ENCODE measurements at places on chromosomes 3 and 15.
A peak's percentile ranks its signal among the peaks of the same experiment; 100 is the strongest.

DNA sequence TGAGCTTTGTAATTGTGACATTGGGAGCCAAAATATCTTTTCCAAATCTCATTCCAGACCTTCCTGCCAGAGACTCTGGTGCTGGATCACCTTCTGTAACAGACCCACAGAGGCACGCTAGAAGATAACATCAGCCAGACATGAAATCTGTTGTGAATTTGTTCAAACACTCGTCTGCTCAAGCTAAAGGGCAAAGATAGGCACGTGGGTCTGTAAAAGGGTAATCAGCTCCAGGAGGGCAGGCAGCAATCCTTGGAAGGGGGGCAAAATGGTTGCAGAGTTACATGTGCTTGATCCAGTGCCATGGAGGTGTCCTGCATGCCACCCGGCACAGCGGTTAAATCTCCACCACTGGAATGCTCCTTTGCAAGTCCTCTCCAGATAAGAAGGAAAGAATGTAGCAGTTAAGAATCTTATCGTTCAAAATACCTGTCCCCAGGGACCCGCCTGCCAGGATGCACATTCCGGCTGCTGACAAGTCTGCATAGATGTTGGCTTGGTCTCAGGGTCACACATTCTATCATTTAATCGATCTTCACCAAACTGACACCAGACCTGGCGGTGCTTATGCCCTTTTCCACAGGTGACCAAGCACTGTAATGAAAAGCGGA lies 74.8 kb downstream of the ADAMTS9 start:
- DNase-seq, result peak; percentile 66

DNA sequence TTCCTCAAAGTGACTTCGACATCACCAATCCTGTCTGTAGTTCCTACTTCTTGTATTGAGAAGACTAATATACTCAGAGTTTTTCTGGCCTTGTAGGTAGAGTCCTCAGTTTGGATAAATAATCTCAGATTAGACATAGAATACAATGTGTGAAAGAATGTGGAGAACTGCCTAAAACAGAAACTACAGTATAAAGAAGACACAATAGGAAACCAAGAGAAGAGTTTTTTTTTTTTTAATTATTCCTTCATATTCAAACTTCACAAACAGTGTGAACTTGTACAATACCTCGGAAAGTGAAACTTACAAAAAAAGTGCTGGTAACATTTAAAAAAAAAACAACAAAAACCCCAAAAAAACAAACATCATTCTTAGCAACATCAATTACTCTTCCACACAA lies 20.5 kb downstream of the TIGIT start:
- DNase-seq, result no peak

DNA sequence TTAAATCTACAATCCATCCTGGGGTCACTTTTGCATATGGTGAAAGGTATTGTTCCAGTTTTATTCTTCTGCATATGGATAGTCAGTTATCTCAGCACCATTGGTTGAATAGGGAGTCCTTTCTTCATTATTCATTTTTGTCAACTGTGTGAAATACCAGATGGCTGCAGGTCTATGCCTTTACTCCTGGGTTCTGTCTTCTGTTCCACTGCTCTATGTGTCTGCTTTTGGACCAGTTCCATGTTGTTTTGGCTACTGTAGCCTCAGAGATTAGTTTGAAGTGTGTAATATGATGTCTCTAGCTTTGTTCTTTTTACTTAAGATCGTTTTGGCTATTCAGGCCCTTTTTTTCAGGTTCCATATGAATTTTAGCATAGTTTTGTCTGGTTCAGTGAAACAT lies 795.8 kb downstream of the OTOL1 start:
- no peak for DNase-seq

GRCh38 chr15:33768670-33769190 lies 199.6 kb upstream of the CHRM5 start:
- no peak for DNase-seq
